ENCODE measurements at places on chromosomes 6 and 20.

DNA sequence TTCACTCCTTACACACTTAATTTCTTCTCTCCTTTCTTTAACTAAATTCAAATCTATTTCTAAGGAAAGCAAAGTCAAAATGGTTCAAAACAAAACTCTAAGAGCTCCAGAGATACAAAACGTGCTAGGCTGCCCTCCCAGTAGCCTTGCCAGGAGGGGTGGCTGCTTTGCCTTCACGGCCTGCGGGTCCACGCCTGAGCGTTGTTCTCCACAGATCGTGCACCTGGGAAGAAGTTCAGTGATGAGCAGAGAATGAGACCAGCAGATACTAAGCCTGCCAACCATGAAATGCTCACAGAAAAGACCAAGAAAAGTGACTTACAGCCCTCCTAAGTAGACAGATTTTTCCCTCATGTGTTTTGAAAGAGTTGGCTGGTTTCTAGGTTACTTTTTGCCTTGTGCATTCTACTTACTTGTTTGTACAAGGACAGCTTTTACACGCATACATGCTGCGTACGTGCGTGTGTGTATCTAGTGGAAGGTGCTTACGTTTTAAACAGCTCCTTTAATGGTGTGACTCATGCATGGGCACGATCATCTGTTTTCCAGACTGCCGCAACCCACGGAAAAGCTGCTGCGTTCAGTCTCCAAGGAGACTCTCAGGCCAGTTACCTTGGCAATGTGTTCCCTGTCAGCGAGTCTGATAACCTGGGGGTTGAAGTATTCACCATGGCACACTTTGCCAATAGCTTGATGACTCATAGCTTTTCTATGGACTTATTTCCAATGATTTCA lies 32.4 kb upstream of the PBOV1 start:
- DNase-seq: no peak

- DNase-seq: no peak
These were observed 258.4 kb downstream of the RNGTT start for GRCh38 chr6:88704980-88705379.

DNA sequence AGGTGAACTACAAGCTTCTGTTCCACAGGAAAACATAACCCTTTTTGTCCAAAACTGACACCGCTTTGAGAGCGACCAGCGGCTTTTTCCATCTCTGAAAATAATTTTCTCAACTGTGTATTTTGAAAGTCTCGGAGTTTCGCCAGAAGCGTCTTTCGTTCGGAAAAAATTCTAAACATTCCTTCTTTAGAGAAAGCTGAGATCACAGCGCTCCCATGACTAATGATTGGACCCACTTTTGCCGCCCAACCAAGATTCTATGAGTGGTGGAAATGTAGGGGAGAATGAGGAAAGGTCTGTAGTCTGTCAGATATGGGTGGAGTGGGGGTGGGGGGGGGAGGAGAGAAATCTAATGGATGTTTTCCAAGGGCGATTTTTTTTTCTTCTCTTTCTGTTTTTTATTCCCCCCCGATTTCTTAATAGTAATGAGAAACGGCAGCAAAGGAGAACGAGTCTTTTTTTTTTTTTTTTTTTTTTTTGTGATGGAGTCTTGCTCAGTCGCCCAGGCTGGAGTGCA lies 189.3 kb downstream of the TRIM27 start:
- DNase-seq: no peak

DNA sequence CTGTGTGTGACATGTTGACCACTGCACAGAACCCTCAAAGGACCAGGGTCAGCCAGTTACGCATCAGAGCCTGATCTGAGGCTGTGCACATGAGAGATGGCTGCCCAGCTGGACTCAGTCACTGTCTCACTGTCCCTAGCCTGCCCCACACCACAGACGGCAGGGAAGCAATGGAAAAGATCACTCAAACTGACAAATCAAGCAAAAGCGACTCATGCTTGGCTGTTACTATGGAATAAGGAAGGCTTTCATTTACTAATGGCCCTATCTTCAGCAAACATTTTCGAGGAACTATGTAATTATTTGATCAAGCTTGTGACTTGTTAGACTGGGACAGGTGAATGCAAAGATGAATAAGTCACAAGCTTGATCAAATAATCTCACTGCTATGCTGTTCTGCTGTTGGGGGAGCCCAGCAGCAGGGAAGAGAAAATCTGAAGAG lies 137.0 kb downstream of the SLC23A2 start:
- no peak for DNase-seq

GRCh38 chr6:87093199-87093598 lies 1.7 kb downstream of the CGA start:
- no peak for DNase-seq

Data from activated gamma-delta T cell (primary cell).